ENCODE measurements at places on chromosomes 4 and X. TPM values are rescaled to one million over a fixed set of nuclear protein-coding genes. Genes with fewer than 3 reads are reported as not detected.

DNA sequence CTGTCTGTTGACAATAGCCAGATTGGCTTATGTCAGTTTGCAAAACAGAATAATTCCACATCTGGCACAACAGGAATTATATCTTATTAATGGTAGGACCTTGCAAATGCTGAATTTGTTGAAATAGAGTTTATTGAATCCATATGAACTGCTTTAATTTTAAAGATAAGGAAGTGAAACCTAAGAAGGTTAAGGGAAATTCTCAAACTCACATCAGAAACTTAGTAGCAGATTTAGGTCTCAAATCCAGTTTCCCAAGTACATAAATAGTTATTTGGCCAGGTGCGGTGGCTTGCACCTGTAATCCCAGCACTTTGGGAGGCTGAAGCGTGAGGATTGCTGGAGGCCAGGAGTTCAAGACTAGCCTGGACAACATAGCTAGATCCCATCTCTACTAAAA is 117.1 kb downstream of the HNRNPD start:
- no peak for DNase-seq

DNA sequence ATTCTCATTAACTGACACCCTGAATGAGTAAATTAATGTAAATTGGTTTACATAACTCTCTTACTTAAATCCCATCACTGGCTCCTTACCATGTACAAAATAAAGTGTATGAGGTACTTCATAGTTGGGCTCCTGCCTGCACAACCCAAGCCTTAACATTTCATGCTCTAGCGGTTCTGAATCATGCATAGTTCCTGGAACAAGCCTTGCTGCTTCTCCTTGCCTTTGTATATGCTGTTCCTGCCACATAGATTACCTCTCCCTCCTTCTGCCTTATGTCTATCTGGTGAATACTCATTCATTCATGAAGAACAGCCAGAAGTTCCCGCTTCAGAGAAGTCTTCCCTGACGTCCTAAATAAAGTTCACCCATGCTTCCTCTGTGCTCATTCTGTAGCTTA is 594.7 kb downstream of the SMARCA1 start:
- no peak for DNase-seq

DNA sequence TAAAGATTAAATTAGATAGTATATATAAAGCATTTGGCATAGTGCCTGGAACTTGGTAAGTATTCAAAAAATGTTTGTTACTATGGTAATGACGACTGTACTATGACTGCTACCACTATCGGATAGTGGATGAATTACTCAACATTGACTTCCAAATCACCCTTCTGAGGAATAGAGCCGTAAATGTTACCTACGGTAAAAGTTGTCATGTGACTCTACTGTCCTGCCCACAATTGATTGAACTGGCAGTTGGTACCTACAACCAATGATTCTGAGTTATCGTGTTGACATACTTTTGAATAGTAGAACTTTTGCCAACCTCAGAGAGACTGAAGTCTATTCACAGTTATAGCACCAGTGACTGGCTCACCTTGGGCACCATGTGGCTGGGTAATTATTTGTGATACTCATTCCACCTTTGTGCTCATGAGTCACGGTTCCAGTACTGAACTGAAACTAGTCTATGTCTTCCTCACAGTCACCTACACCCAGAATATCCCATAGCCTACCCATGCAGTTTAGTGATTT is 185.5 kb upstream of the PITX2 start:
- no peak for DNase-seq

- no peak for DNase-seq
Measured at GRCh38 chr4:140049024-140049848, 104.7 kb downstream of the MAML3 start.

GRCh38 chrX:11416600-11416999 is 123.4 kb downstream of the AMELX start:
- DNase-seq, result no peak

GRCh38 chr4:168528131-168528949 is 31.5 kb downstream of the PALLD start:
- no peak for DNase-seq

- no peak for DNase-seq
Measured at GRCh38 chrX:132676102-132676501, 187.3 kb upstream of the MBNL3 start.

GRCh38 chrX:57667010-57667409 is 13.1 kb downstream of the NLRP2B start:
- DNase-seq, result no peak

GRCh38 chr4:77040854-77041725 is 34.7 kb downstream of the CCNI start:
- no peak for DNase-seq

- no peak for DNase-seq
Measured at GRCh38 chrX:155873188-155873587, 8.0 kb upstream of the VAMP7 start.

DNA sequence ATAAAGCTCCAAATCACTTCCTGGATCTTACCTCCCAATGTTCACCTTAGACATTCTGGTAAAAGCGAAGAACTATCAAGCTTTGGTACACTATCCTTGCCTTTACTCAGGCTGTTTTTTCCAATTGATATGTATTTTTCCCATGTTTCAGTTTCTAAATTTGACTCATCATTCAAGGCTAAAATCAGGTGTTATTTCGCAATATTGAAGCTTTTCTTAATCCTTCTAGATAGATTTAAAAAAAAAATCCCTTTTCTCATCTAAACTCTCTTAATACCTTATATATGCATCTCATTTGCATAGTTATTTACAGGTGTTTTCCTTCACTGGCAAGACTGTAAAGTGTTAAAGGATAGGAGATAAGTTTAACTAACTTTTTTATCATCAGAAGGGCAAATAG is 608.1 kb upstream of the FAM241A start:
- DNase-seq, result no peak

- DNase-seq, result no peak
Measured at GRCh38 chr4:5845035-5845905, 47.6 kb downstream of the CRMP1 start.

- no peak for DNase-seq
Measured at GRCh38 chr4:121256887-121257466, 92.9 kb upstream of the TNIP3 start.

DNA sequence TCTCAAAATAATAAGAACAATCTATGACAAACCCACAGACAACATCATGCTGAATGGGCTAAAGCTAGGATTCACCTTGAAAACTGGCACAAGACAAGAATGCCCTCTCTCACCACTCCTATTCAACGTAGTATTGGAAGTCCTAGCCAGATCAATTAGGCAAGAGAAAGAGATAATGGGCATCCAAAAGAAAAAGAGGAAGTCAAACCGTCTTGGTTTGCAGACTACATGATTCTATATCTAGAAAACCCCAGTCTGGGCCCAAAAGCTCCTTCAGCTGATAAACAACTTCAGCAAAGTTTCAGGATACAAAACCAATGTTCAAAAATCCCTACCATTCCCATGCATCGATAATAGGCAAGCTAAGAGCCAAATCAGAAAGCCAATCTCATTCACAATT is 59.0 kb downstream of the CHM start:
- DNase-seq, result no peak

DNA sequence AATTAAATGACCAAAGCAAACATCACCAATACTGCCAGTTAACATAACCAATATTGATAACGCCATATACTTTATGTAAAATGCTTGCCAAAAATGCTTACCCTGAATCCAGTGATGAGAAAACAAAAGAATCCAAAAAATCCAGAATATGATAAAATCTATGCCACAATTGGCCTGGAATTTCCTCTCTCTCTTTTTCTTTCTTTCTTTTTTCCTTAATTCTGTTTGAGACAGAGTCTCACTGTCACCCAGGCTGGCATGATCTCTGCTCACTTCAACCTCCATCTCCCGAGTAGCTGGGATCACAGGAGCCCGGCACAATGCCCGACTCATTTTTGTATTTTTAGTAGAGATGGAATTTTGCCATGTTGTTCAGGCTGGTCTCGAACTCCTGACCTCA is 9.8 kb upstream of the SLC7A11 start:
- DNase-seq, result no peak

DNA sequence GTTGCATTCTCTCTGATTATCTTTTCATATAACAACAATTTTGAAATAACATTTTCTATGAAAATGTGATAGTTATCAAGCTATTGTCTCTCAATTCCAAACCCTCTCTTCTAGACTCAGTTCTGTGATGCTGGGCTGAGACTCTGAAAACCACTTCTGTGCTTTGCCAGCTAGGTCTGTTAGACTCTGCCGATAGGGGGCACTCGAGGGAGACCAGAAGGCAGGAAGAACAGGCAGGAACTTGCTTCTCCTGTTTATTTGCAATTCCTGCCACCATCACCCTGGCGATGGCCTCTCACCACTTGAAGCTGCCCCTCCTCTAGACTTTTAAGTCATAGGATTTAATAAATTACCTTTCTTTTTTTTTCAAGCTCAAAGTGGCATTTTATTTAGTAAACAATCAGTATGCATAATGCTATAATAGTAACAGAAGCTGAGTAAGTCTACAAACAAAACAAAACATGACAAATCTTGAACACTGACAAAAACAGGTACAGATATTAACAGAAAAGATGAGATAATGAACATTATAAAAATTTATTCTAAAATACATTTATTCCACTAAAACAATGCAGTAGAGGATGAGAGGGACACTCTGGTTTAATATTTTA is 49.7 kb downstream of the RASL11B start:
- DNase-seq, result peak; percentile 46

DNA sequence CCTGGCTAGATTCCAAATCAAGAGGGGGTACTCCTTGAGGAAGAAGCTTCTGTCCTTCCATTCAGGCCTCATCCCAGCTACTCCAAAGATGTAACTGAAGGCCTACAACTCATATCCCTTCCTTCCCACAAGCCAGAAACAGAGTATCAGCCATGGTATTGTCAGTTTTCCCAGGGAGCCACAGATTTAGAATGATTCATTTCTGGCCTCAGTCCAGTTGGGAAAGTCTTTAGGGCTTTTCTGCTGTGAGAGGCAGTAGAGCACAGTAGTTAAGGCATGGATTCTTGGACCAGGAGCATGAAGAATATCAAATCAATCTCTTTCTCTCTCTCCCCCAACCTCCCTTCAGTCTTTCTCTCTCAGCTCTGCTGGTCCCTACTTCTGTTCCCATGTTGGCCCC is 505.0 kb downstream of the BCOR start:
- no peak for DNase-seq

GRCh38 chr4:39571054-39571453 is 43.8 kb upstream of the UGDH start:
- no peak for DNase-seq

DNA sequence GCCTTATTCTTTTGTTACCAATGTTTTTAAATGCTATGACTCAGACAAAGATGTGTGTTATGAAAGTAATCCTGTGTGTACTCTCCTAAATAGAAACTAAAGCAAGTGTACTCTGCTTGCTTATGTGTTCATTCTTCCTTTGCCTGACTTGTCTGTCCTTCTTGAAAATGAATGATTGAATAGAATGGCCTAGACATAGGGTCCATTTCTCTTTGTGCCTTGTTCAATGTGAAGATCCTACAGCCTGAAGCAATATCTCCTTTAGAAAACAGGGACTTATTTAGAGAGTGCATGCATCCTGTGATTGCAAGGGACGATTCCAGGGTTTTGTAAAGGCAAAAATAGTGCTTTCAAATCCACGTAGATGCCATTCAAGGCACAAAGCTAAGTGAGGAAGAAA is 343.6 kb upstream of the TACR3 start:
- DNase-seq, result no peak

DNA sequence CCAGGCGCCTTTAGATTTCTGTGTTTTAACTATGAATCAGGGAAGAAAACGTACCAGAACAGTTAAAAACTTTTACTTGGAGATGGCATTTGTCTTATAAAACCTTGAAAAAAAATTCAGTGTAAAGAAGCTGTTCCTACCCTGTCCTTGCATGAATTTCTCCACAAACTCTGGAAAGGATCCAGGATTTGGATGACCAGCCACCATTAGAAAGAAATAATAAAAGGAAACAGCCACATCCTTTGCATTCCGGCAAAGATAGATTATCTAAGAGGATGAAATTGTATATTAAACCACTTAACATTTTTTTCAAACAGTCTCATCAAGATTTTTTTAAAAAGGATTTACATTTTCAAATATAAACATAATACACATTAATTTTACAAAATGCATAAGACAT is 10.6 kb downstream of the SULT1E1 start:
- no peak for DNase-seq

DNA sequence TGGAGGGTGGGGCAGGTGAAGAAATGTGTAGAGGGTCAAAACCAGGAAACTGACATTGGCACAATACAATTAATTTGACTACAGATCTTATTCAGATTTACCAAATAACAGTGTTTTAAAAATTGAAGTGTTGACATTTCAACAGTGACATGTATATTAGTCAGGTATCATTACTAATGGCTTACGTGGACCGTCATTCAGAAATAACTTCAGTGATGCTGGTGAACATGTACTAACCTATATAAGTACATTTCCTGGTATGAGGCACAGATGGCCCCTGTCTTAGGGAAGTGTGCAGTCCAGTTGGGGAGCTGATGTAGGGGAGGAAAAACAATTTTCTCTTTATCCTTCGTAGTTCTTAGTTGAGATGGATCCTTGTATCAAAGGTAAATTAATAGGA is 22.3 kb upstream of the MAOA start:
- no peak for DNase-seq

- no peak for DNase-seq
Measured at GRCh38 chrX:23195761-23196160, 138.9 kb upstream of the PTCHD1 start.

FHL1 gene
- total RNA-seq, result 67.9 TPM

ATOH1 gene
- not detected for total RNA-seq

USP17L25 gene
- not detected for total RNA-seq

MAGEA2B gene
- total RNA-seq, result not detected

MBNL3 gene
- 0.39 TPM for total RNA-seq

RENBP gene
- 0.62 TPM for total RNA-seq

SLC16A2 gene
- 34.5 TPM for total RNA-seq

MTM1 gene
- total RNA-seq, result 24.0 TPM

FGF13 gene
- total RNA-seq, result not detected

APOO gene
- total RNA-seq, result 36.8 TPM

CLTRN gene
- 0.10 TPM for total RNA-seq

TEC gene
- 0.67 TPM for total RNA-seq

TKTL2 gene
- not detected for total RNA-seq
